ENCODE measurements at places on chromosomes 12 and 14. TPM values are rescaled to one million over a fixed set of nuclear protein-coding genes. Genes with fewer than 3 reads are reported as not detected.
A peak's percentile ranks its signal among the peaks of the same experiment; 100 is the strongest.

Gene CCDC197
- total RNA-seq: not detected

GRCh38 chr12:57632073-57632957 is 686 bp downstream of the B4GALNT1 start:
- DNase-seq: no peak

Gene CD163
- not detected for total RNA-seq

GRCh38 chr12:28583701-28584261 is 393.5 kb downstream of the CCDC91 start:
- no peak for DNase-seq

DNA sequence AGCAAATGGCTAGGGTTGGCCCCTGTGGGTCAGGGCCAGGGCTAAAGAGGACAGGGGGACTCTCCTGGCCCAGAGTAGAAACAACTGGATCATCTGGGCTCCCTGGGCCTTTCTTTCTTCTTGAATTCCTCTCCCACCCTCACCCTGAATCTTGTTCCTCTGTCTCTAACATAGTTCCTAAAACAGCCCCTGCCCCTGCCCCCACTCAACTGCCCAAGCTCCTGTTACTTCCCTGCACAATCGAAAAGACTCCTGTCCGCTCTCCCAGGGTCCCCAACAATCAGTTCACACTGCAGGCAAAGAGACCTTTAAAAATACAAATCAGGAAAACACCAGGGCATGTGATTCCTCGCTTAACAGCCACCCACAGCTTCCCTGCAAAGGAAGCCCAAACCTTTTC is 18.0 kb upstream of the ANKRD33 start:
- DNase-seq: no peak

DNA sequence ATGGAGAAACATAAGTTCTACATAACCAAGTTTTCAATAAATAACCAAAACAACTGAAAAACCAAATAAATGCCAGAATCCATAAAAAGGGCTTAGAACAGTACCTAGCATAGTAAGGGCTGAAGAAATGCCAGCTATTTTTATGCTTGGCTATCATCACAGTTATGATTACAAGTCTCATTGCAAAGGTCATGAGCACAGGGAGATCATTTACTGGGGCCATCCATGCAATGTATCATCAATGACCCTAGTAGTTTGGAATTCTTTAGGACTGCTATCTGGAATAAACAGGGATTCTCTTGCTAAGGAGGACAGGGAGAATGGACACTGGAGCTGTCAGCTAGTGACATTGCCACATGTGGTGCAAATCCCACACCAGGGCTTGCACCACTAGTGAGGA is 92.5 kb upstream of the NAP1L1 start:
- no peak for DNase-seq

Gene PLA2G1B
- not detected for total RNA-seq

Gene LRCOL1
- not detected for total RNA-seq

- DNase-seq: no peak
Measured at GRCh38 chr12:104177663-104178501, 37.7 kb upstream of the TXNRD1 start.

Gene ENDOU
- not detected for total RNA-seq

DNA sequence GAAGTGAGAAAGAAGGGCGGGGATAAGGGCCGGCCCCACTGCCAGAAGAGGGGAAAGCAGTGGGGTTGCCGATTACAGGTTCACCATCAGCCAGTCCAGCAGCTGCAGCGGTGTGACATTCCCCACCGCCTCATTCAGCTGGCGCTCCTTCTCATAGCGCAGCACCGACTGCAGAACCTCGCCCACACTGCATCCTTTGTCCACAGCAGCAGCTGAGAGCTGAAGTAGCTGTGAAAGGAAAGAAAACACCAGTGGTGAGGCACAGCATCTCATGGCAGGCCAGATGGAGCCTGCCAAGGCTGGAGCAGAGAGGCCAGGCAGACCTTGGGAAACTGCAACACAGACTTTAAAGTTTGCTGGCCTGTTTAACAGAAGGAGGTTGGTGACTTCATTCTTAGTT is 33.2 kb downstream of the AKAP3 start:
- DNase-seq: no peak

Gene TRPV4
- not detected for total RNA-seq

Gene PELI2
- total RNA-seq: 5.8 TPM

- no peak for DNase-seq
Measured at GRCh38 chr12:118073768-118074167, 12.8 kb upstream of the WSB2 start.

DNA sequence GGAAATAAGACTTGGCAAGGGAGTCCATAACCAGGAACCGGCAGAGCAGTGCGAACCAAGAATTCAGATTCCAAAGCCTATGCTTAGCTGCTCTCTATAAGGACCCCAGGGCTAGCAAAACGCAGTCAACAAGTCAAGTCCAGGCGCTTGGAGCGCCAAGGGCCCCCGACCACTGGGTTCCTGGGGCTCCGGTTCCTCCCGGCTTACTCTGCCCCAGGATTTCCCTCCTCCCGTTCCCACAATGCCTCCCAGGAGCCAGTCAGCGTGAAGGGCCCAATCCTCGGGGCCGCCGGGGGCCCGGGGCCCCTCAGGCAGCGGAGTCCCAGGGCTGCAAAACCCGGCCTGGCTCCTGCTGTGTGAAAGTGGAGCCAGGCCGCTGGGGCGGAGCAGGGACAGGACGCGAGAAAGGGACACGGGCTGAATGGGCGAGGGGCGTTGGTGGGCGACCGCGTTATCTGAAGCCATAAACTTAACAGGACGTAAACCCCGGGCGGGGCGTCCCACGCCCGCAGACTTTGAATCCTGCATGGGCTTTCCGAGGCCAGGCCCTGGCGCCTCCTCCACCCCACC is 1.5 kb downstream of the KRT8 start:
- DNase-seq: peak; percentile 12

Gene PAH
- not detected for total RNA-seq

DNA sequence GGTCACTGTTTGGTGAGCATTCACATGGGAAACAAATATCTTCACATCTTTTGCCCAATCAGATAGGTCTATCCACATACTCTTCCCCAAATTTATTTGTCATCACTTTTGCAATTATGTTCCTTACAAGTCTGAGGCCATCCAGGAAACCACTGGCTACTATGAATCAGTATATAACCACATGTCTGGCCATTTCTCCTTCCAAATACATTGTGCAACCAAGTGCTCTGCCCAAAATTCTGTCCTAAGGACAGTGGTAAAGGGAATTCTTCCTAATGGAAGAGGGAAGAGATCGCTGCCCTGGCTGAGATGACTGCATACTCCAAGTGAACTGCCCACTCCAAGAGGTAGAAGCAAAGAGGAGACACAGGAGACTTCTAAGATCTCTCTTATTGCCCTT is 148.9 kb upstream of the MAX start:
- no peak for DNase-seq

DNA sequence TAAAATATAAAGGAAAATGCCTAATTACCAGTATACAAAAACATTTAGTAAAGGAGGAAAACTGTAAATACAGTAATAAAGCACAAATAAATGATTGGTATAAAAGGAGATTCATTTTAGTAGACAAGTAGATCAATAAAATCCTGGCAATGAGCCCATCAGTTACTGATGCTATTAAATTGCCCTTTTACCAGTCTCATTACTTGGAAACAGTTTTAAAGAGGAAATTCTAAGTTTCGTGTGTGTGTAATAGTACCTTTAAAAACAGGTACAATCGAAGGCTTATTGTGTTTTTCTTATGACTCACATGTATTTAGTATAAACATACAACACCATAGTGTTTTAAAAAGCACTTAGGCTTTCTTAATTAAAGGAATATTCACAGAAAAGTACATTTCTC is 46.4 kb upstream of the SYT10 start:
- no peak for DNase-seq

DNA sequence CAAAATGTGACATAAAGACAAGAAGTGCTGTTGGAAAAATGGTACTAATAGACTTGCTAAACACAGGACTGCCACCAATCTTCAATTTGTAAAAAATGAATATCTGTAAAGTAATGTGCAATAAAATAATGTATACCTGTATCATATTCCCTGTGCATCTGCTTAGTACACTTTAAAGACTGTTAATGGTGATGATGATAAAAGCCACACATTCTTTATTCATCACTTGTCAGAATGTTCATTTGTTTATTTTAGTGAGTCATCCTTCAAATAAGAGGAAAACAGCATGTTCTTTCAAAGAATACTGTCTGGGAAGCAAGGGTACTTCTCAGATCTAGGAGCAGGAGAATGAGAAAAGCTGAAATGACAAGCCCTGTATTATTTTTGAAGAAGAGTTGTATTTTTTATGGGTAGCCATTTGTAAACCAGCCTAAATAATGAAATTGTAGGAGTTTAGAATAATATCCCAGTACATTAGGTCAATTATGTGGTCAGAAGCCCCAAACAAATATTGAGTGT is 78.3 kb upstream of the PSMA6 start:
- DNase-seq: no peak

DNA sequence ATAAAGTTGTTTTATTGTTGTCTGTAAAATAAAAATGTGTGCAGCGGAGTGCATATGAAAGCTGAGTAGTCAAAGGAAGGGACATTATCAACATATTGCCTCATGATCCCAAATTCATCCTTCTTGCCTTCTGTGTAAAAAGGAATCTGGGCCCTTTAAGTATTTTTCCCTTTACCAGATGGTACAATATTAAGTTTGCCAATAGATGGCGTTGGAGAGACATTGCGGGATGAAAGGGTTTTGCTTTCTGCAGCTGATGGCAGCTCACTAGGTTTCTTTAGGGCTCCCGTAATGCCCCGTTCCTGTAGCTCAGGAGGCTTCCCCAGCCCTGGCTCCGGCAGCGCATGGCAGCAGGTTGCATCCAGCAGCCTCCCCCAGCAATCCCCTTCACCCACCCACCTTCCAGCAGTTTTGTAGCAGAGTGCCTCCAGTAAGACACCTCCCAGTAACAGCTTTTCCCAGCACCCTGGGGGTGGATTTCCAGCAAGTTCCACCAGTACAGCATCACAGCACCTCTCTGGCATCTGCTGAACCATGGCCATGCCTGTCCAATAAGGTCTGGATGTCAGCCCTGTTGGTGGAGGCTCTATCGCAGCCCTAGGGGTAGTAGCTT is 354.4 kb downstream of the MED13L start:
- DNase-seq: peak; percentile 57

DNA sequence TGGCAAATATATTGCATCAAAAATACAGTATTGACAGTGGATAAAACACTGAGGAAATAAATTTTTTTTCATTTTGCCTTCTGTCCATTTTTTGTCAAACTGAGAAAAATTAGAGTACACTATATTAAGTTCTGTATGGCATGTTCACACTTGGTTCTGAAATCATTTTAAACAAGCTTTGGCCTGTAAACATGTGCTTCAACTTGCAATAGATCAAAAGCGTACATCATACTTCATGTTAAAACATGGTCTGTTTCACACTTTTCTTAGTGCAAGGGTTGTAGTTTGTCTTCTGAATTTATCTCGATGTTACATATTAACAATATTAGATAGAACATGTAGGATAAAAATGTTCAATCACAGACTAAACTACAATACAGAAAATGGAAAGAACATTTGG is 208.0 kb downstream of the PCNX1 start:
- DNase-seq: no peak

- DNase-seq: no peak
Measured at GRCh38 chr14:80364274-80364673, 153.0 kb upstream of the DIO2 start.

Gene NXPH4
- 0.49 TPM for total RNA-seq

Gene SDR39U1
- 79.9 TPM for total RNA-seq

Gene CISTR
- not detected for total RNA-seq

Gene ZNF10
- 24.2 TPM for total RNA-seq

Gene MSI1
- total RNA-seq: not detected

- DNase-seq: no peak
Measured at GRCh38 chr14:28742171-28742846, 24.3 kb upstream of the FOXG1 start.

Gene PTPN21
- total RNA-seq: not detected

DNA sequence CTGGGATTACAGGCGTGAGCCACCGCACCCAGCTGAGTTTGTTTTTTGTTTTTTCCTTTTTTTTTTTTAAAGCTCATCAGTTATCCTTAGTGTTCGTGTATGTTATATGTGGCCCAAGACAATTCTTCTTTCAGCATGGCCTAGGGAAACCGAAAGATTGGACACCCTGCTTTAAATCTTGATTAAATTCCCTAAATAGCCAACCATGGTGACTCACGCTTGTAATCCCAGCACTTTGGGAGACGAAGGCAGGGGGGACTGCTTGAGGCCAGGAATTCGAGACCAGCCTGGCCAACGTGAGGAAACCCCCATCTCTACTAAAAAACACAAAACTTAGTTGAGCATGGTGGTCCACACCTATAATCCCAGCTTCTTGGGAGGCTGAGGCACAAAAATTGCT is 131.1 kb downstream of the MED13L start:
- DNase-seq: no peak

GRCh38 chr14:101839236-101839635 is 77.7 kb downstream of the PPP2R5C start:
- peak; percentile 59 for DNase-seq

GRCh38 chr14:30131581-30132097 is 204.0 kb upstream of the PRKD1 start:
- DNase-seq: no peak

GRCh38 chr12:47276621-47277309 is 197.0 kb upstream of the AMIGO2 start:
- DNase-seq: peak; percentile 24

GRCh38 chr12:131092901-131093603 is 139.3 kb downstream of the ADGRD1 start:
- DNase-seq: peak; percentile 26

GRCh38 chr12:46160101-46160980 is 108.5 kb downstream of the SLC38A1 start:
- DNase-seq: no peak

DNA sequence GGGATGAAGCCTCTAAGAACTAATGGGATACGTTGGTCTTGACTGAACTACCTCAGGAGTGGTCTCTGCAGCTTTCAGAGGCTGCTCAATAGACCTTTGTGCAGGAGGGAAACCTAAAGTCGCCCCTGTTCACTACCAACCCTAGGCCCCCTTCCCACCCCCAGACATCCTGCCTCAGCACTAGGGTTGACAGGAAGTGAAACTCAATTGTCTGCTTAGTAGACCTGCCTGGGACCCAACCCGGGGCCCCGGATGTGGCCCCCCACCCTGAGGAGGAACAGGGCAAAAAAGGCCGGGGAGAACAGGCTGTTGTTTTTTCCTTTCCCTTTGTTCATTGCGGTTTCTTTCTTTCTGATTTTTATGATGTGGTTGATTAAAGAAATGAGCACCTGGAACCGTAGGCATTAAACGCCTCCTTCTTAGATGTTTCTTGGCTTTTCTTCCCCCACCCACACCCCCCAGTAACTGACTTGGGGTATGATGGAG is 1.6 kb upstream of the DGKA start:
- DNase-seq: peak; percentile 83

Gene SLC17A8
- not detected for total RNA-seq

DNA sequence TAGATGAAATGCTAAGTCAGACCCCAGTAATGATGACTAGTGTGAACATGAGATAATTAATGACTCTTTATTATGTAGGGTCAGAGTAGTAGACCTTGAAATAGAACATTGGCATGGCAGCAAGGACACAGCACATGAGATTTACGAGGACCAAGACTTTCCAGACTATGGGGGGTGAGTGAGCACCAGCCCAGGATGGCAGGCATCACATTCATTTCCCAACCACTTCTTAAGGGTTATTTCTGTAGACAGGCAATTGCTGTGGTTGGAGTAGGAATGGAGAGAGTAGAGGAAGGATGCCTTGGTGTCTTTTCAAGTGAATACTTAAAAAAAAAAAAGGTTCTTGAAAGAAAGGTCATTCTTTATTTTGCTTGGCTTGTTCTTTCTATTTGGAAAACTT is 189.4 kb upstream of the DYRK2 start:
- DNase-seq: no peak

Gene OAS1
- 44.2 TPM for total RNA-seq

Data from CD4-positive, CD25-positive, alpha-beta regulatory T cell (primary cell).